Kidney (tissue), 22 donors: ENCODE measurements at places on chromosomes 4 and X. TPM values are rescaled to one million over a fixed set of nuclear protein-coding genes. Genes with fewer than 3 reads are reported as not detected.

TMSB15A gene
- not detected for total RNA-seq

APBB2 gene
- 65.6 TPM for total RNA-seq

FAM9C gene
- not detected for total RNA-seq

GRIA3 gene
- 1.4 TPM for total RNA-seq

SHROOM3 gene
- 67.3 TPM for total RNA-seq

FHDC1 gene
- total RNA-seq = 5.9 TPM

NDST3 gene
- 0.09 TPM for total RNA-seq

MAGEA10 gene
- total RNA-seq = not detected

WDFY3 gene
- total RNA-seq = 151 TPM

USP27X gene
- 4.3 TPM for total RNA-seq

WDR44 gene
- total RNA-seq = 15.5 TPM

SH3TC1 gene
- total RNA-seq = 127 TPM

MYOZ2 gene
- total RNA-seq = 0.19 TPM

SLC25A31 gene
- total RNA-seq = not detected

GPAT3 gene
- 11.4 TPM for total RNA-seq

OTC gene
- total RNA-seq = not detected

SATL1 gene
- not detected for total RNA-seq

TRIM61 gene
- 0.54 TPM for total RNA-seq

FAM193A gene
- 29.3 TPM for total RNA-seq

DTHD1 gene
- total RNA-seq = 1.4 TPM

MAGEE1 gene
- 4.3 TPM for total RNA-seq

MAP7D2 gene
- 0.76 TPM for total RNA-seq

DUX4 gene
- not detected for total RNA-seq

FAM47E gene
- 10.4 TPM for total RNA-seq

SPANXN4 gene
- not detected for total RNA-seq

BEND2 gene
- total RNA-seq = not detected

FGFR3 gene
- 25.5 TPM for total RNA-seq

PTTG2 gene
- 1.0 TPM for total RNA-seq

UGT2B15 gene
- not detected for total RNA-seq

MAML3 gene
- 10.4 TPM for total RNA-seq

DKK2 gene
- 0.22 TPM for total RNA-seq

SEPTIN6 gene
- 40.1 TPM for total RNA-seq

PPP1R3F gene
- 4.5 TPM for total RNA-seq
